Osteoblast (primary cell): ENCODE measurements at places on chromosomes 6 and 20.

DNA sequence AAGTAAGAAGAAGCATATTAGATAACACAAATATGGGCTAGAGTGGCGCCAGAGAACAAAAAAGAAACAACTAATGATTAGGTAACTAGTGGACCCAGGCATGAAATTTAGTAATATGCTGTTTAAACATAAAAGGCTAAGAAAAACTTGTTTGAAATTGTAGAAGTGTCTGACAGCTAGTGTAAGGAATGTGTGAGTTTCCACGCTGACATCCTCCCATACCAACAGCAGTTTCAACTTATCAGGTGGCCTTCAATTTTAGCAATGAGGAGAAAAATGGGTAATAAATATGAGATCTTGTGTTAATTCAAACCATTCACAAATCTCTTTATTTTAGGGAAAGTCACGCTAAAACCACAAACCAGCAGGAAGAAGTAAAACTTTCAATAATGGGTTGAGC, 440.2 kb upstream of the FLRT3 start:
- no peak for DNase-seq

GRCh38 chr6:107769053-107769658, 55.0 kb downstream of the SCML4 start:
- DNase-seq: no peak

DNA sequence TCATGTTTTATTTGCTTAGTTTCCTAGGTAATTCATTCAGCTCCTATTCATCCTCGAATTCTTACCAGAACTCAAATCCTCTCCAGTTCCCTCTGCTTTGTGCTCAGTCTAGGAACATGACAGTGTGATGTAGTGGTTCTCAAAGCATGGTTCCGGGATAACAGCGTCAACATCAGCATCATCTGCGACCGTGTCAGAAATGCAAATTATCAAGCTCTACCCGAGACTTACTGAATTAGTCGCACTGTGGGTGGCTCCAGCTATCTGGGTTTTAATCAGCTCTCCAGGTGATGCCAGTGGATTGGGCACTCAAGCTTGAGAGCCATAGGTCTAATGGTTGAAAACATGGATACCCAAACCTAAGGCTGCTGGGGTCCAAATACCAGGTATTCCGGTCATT, 7.7 kb upstream of the STK35 start:
- DNase-seq: no peak

- DNase-seq: peak; percentile 82
These were observed 248.4 kb downstream of the MYLK4 start for GRCh38 chr6:2502096-2502997.

DNA sequence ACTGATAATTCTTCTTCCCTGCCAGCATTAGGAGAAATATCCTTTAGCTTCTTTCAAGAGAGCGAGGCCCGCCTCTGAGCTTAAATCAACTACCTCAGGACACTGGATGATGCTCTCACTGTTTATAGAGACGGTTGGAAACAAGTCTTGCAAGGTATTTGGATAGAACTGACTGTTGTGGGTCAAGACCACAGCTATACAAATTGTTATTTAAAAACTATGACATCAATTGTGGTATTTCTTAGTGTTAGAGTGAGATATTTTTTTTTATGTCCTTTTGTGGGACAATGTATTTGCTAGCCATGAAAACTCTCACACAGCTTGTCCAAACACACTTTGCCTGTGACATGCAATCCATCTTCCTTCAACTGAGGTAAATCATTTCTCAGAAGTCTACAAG, 136.3 kb upstream of the PHACTR1 start:
- no peak for DNase-seq

DNA sequence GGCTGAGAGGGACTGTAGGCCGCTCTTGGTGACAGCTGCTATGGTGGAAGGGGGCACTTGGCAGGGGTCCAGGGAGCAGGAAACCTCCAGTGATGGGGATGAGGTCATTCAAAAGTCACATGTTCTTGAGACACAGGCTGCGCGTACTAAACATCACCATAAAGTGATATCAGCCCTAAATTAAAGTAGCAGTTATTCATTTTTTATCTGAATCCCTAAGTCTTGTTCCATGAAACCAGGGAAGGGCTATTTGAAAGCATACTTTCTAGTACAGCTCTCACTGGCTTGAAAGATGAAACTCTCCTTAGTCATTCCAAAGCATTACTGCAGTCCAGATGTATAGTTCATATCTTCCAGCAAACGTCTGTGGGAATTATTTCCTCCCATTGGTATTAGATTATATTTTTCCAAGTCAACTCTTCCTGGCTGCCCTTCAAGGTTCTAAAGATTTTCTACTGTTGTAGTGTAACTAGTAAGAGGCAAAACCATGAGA, 373.1 kb downstream of the CD109 start:
- no peak for DNase-seq

GRCh38 chr6:142507065-142507464, 205.3 kb downstream of the ADGRG6 start:
- DNase-seq: no peak

DNA sequence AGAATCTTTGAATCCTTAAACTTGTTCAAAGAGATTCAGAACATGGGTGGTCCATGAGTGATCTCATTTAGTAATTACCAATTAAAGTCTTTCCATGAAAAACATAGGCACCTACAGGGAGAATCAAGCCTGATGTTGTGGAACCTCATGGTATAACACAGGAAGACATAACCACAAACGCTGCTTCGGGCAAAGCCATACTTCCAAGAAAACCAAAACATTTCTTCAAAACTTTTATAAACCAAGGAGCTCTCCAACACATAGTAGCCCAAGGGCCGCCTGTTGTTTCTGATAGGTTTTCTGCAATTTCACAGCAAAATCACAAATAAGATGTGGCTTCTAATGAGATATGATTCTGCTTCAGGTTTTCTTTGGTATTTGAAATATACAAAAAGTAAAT, 2.5 kb downstream of the CHD6 start:
- no peak for DNase-seq

GRCh38 chr20:57414867-57415592, 23.8 kb downstream of the RBM38 start:
- DNase-seq: peak; percentile 92

GRCh38 chr20:48547664-48548063, 280.1 kb downstream of the PREX1 start:
- no peak for DNase-seq

DNA sequence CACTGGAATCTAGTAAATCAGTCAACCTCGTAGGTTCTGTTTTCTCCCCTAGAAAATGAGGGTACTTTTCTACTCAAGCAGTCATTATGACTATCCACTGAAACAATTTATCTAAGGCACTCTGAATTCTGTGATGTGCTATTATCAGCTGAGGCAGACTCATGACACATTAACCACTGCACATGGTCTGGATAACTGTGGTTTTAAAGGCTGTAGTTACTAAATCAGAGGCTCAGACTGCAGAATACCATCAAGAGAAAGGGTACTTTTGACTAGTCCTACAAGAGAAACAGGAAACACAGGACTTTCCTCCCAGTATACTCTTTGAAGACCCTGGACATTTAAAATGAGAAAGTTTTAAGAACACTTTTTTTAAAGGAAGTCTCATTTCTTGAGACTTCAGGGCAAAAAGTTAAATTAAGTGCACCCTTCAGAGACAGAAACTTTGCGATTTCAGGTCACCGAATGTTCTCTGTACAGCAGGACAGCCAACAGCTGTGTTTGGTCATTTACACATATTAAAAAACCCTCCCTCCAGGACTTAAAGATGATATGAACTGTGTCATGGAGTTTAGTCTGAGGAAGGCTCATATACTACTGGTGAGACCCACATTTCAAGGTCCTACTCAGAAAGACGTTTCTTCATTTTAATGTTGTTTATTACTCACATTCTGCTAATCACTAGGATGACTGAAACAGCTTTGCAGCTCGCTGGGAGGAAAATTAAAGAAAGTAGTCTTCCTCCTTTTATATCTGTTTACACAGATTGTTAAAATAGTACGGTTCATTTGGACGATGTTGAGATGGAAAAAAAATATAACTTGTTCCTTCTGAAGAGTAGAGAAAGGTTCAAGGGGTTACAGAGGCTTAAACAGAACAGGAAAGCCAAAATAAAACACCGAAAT, 19.9 kb downstream of the ATXN1 start:
- DNase-seq: peak; percentile 71

DNA sequence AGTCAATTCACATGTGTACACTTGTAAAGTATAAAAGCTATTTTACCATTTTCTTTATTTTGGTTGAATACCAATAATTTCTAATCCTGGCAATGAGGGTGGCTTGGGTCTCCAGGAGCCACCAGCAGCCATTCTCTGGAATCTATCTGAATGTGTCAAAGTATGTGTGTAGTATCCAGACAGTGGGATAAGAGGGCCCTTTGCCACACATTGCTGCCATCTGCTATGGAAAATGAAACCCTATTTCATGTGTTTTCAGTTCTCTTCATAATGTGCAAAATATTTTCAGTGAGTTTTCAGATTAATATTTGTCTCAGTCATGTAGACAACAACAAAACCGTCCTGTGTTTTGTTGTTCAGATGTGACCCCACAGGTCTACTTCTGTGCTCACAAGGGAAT, 46.3 kb downstream of the CDYL start:
- no peak for DNase-seq

- peak; percentile 82 for DNase-seq
These were observed 102.5 kb downstream of the NOL4L start for GRCh38 chr20:32482442-32483261.

DNA sequence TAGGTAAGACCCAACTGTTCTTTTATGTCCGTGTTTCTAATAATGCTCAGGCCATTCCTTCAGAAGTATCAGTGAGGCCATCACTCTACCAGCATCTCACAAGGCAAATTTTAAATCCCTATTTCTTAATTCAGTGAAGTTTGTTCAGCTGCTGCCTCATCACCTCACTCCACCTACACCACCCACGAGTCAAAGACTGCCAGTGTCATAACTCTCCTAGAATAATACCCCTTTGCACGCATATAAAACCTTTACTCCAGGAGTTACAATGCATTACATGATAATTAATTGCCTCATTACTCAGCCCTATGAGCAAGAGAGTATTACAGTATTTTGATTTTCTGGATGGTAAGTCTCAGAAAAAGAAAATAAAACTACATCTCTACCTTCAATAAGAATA, 793.6 kb downstream of the TFAP2A start:
- no peak for DNase-seq

- DNase-seq: peak; percentile 50
These were observed 377.7 kb downstream of the BTBD9 start for GRCh38 chr6:38262026-38262425.

- no peak for DNase-seq
These were observed 132.9 kb downstream of the AIG1 start for GRCh38 chr6:143193571-143194094.

DNA sequence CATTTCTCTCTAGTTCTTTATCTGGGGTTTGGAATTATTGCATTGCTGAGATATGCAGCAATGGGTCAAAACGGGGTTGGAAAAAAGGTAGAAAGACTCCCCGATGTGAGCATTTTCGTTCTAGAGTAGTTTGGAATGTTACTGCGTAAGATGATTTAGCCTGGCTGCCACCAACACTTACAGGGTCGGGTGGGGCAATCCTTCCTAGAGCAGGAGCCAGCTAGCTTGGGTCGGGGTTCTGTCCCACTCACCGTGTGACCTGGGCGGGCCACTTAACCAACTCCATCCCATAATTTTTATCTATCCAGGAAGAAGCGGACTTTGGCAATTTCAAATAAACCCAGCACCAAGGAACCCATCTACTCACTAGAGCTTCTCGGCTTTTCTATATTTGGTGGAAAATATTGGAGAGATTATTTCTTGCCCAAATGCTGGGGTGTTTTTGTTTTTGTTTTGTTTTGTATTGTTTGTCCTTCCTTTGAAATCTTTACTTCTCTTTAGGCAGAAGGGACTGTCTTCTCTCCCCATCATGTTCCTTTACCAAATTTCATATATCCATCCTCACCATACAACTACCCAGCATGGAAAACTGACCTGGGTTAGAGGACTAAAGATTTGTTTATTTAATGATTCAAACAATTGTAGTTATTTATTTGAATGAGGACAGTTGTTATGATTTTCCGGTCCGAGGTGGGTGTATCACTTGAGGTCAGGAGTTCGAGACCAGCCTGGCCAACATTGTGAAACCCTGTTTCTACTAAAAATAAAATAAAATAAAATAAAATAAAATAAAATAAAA, 72.4 kb downstream of the GPX5 start:
- DNase-seq: no peak

DNA sequence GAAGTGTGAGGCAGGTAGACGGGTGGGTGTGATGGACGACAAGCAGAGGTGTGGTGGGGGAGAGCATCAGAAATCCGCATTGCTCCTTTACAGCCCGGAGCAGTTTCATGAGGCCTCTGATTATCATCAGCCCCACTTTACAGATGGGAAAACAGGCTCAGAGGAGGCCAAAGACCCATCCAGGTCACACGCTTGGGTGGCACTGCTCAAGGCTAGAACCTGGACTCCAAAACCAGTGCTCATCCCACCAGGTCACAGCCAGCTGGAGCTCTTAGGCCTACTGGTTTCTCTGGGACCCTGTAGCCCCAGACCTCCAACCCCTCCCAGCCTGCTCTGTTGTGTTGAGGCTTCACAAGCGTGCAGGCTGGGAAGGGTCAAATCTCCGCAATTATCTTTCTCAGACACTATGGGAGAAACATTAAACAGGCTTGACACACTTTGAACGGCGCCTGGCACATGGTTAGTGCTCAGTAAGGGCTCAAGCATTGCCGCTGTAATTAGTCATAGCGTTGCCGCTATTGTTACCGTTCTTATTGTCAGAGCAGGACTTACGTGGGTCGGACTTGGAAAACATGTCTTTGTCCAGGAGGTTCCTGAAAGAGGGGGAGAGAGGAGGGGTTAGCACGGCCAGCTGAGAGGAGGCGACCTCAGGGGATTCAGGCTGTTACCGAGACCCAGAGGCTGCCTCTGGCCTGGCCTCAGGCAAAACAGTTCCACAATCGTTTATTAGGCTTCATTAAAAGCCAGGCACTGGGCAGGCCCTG, 16.6 kb downstream of the CPNE5 start:
- peak; percentile 47 for DNase-seq

DNA sequence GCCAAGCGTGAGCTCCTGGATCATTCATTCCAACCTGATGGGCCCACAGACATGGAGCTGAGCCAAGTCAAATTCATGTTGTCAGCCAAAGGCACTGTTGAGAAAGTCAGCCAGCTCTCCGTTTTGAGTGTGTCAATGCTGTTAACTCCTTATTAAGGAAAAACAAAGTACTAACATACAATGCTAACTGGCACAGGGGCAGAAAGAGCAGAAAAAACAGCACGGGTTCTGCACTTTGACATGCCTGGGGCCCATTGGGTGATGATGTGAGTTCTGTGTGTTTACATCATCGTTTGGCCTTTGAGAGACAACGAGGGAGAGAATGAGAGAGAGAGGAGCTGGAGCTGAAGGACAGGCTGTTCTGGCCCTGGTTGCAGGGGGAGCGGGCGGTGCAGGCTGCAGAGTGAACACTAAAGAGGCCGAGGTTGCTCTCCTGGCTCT, 85.9 kb downstream of the SMOC2 start:
- DNase-seq: no peak
